ENCODE measurements at places on chromosomes 4 and X. TPM values are rescaled to one million over a fixed set of nuclear protein-coding genes. Genes with fewer than 3 reads are reported as not detected.

Gene CSAG1
- not detected for total RNA-seq

Gene C1QTNF7
- 48.2 TPM for total RNA-seq

Gene PAGE1
- not detected for total RNA-seq

- DNase-seq: no peak
Observed at GRCh38 chr4:30535255-30535654, 184.9 kb upstream of the PCDH7 start.

- no peak for DNase-seq
Observed at GRCh38 chr4:8391071-8391470, 49.5 kb downstream of the ACOX3 start.

GRCh38 chrX:40205471-40205870 is 107.7 kb upstream of the BCOR start:
- DNase-seq: no peak

- no peak for DNase-seq
Observed at GRCh38 chrX:67614423-67614822, 70.6 kb downstream of the AR start.

DNA sequence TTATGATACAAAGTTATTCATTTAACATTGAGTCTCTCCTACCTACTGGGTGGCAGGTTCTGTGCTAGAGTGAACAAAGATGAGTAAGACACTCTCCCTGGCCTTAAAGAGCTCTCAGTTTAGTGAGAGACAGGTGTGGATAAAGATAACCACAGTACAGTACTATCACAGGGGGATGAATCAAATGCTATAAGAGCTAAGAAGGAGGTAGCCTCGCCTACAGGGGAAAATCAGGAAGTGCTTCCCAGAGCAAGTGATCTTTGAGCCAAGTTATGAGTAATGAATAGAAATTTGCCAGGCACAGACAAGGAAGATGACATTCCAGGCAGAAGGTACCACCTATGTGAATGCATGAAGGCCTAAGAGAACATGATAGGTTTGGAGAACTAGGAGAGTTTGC is 3.4 kb upstream of the IGBP1 start:
- DNase-seq: no peak
